CD4-positive, alpha-beta T cell (primary cell): ENCODE measurements at places on chromosomes 11 and 22.

DNA sequence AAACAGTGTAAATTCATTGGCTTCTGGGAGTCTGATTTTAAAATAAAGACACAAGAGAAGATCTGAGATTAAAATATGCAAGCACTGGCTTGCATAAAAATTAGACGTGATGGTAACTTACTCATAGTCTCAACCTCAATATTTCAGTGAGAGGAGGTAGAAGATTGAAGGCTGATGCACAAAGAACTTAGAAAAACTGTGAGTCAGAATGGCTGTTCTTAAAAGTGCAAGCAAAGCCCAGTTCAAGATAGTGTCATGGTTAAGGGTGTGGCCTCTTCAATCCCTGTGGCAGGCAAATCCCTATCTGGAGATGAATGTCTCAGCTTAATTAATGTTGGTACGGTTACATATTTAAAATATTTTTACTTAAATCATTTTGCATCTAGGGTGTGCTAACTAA, 33.6 kb upstream of the FIBIN start:
- DNase-seq = no peak

DNA sequence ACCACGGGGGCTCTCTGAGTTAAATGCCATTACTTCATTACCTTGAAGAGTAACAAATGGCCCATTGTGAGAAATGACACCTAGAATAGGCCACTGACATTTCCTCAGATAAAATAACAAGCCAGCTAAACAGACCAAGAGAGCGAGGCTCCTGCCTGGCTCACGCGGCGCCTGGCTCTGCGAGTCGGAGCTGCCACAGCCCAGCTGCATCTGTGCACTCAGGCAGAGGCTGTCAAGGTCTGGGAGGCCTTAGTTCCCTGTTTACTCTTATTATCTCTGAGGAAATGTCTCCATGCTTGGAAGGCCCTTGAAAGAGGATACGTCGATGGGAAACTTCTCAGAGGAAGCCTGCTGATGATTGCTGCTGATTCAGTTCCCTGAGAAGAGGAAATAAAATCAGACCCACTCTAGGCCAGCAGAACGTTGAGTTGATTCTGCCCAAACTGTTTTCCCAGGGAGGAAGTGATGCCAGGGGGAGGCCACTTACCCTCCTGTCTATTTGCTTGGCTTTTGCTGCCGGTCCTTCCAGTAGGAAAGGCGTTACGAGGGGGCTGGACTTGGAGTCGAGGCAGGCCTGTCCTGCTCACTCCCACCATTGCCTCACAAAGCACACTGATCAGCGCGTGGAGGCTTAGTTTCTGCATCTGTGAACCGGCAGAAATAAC, 208.8 kb downstream of the TBC1D22A start:
- DNase-seq = no peak

DNA sequence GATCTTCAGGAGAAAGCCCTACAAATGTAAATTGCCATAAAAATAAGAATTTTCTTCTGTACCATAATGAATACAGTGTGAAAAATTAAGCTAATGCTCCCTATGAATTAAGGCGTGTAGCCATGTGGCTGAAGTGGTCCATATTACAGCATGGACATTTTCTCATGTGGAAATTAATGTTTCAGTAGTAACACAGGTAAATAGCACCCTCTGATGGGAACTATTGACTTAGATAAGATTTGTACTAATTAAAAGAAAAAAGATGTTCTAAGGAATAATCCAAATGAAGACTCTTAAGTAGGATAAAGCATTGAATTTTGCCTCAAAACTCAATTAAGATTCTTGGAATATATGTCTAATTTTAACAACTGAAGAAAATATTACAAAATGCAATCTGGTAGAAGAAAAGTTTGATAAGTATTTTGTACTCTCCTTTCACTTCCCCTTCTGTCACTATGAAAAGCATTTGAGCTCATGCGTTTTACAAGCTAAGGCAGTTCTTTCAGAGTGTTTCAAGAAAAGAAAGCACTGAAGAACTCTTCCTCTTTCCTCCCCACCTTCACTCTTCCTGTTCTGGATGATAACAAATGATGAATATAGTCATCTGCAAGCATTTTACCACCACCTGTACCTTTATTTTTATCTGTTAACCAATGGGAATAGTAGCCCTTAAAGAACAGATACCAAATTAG, 9.9 kb upstream of the OR8D2 start:
- no peak for DNase-seq

- no peak for DNase-seq
Measured at GRCh38 chr11:6489306-6489705, 7.8 kb upstream of the DNHD1 start.

DNA sequence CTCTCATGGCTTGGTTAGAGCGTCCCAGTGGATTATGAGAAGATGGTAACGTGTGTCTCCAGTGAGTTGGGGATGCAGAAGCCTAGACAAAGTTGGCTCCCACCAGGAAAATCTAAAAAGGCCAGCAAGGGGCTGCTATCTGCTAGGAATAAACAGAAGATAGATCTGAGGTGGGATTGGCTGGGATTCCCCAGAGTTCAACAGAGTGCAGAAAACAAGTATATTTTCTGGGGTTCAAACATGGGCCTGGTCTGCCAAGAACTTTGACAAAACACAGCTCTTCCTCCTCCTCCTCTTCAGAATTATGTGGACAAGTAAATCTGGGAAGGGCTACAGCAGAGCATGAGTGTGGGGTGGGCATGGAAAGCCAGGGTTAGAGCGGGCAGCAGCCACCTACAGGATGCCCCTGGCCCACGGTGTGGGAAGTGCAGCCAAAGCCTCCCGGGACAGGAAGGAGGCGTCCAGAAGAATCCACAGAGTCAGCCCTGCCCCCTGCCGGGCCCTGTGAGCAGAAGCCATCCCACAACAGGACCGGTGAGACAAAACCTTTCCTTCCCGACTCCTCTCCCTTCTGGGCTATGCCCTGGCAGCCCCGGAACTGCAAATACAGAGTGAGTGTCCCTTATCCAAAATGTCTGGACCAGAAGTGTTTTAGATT, 67.1 kb downstream of the CD82 start:
- no peak for DNase-seq

DNA sequence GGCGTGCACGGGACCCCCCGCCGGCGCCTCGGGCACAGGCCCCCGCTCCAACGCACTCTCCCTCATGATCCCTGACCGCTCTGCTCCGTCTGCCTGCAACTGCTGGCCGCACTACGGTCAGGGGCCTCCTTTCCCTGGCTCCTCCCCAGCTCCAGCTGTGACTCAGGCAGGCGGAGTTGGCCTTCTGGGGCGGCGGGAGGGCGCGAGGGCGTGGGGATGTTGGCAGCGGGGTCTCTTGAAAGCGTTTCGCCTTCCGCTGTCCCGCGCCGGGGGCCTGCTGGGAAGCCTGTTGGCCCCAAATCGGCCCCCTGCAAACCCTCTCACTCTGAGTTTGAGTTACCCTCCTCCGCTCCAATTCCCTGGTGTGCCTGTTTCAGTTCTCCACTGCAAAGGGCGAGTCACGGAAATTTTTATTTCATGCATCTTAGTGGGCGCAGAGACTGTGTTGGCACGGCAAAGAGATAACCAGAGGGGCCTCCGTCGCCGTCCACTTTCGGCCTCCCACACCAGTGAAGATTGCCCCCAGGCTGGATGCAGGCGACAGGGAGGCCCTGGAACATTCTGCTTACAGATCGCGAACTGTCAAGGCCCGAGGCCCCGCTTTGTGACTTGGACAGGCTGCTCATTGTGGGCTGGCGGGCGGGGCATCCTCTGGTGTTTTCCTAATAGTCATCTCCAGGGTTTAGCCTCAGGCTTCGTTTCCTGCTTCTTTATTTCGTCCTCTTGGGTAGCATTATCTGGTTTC, at the start of gene CAVIN3:
Gene CAVIN3 (minus strand): TSS at position 91 of the 745 bp plus-strand sequence. CDS start 25 bp downstream, at position 66.
- no peak for DNase-seq

DNA sequence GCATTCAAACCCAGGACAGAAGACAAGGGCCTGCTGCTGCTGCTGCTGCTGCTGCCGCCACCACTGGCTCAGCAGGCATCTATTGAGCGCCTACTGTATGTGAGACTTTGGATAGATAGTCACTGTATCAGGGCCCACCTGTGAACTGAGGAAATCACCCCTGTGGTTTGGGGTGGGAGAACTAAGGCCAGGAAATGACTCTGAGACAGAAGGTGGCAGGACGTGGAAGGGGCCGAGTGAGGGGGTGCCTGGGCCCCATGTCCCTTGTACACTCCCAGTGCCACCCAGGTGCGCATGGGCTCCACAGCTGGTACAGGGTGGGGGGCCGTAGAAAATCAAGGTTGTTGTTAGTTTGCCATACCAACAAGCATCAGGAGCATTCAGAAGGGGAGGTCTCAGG, 50.6 kb downstream of the ARHGAP8 start:
- no peak for DNase-seq

DNA sequence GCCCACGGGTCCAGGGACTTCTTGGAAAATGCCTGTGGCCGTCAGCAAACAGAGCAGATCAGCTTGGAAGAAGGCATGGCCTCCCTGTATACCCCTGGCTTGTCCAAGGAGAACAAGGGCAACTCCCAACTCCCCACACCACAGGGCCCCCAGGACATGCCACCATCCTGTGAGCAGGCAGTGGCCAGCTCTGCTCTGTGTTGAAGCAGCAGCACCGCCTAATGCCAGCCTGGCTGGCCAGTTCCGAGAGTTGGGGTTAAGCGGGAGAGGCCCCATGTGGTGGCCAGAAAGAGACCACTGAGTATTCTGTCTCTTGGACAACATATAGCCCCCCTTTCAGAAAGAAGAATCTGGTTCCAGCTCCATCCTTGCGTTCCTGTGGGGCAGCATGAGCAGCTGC, 209.2 kb downstream of the CTTN start:
- no peak for DNase-seq

GRCh38 chr22:27345691-27346090, 455.9 kb downstream of the MN1 start:
- no peak for DNase-seq

- no peak for DNase-seq
Measured at GRCh38 chr11:120180551-120181232, 30.1 kb upstream of the OAF start.

DNA sequence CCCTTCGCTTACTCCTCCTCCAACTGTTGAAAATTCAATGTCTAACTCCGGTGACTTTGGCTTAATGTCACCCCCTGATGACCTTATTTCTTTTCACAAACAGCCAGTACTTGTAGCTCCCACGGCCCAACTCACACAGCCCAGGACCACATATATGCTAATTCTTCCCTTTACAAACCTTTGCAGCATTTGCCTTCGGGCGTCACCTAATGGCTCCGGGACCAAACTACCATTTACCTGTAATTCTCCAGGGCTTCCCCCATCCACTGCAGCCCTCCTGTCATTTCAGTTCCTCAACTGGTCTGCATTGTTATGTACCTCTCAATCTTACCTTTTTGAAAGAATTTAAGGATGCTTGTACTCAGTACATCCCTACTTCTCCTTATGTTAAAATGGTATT, 29.8 kb upstream of the OR56B4 start:
- no peak for DNase-seq
